Eye (tissue), 1 donor: ENCODE measurements at places on chromosomes 7 and 10.

- DNase-seq, result no peak
Measured at GRCh38 chr7:151133986-151134742, 33.3 kb downstream of the GBX1 start.

DNA sequence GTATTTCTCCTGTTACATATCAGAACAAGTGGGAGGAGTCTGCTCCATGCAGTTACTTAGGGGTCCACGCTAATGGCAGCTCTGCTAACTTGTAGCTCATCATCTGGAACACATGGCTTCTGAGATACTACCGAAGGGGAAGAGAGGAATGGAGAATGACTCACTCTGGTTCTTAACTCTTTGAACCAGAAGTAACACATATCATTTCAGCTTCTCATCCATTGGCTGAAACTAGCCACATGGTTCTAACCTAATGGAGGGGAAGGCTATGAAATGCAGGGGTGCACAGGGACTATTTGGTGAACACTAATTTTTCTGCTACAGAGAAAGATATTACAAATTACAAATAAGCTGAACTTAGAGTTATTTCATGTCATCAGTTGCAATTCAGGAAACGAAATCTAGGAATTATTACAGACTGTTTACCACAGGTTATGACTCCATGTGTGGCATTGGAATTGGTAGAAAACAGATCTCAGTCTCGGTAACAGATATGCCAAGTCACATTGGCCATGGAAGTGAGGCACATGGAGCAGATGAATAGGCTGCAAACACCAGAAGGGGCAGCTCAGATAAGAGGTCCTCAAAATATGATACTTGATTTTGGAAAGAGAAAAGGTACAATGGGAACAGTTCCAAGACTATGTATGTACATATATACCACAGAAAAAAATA is 9.4 kb upstream of the KAT6B start:
- no peak for DNase-seq

- DNase-seq, result no peak
Measured at GRCh38 chr7:96311967-96312366, 9.9 kb downstream of the SLC25A13 start.

DNA sequence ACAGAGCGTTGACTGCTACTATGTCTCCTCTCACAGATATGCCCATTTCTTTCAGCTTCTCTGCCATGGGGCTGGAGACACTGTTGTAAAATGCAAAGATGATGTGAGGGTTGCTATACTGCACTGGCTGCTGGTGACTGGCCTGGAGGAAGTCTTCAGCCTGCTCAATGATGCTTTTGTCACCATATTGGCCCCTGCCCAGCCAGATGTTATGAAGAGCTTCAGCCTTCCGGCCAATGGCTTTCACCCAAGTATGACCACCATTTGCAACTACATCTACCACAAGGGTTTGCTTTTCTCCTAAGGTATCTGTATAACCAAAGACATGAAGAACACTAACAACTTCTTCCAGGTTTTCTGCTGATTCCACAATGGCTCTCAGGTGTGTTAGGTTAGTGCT is 1.6 kb downstream of the C7orf25 start:
- no peak for DNase-seq

GRCh38 chr7:105652359-105652993 is 71.2 kb upstream of the EFCAB10 start:
- DNase-seq, result peak; percentile 88

DNA sequence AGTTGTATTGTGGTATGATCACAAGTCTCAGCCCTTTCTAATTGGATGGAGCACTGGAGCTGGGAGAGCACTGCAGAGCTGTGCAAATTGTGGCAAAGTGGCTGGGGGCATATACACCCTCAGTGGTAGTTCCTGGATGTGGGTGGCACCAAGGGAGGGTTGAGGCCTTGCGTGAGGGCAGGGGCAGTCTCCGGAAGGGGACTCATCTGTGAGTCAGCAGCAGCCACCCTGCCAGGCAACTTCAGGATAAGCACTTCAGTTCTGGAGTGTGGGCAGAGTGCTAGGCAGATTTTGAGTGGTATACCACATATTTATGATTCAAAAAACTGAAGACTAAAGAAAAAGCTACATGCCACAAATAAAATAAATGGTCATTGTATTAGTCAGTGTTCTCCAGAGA is 210.5 kb downstream of the ETV1 start:
- no peak for DNase-seq

GRCh38 chr10:10892290-10892875 is 125.3 kb upstream of the CELF2 start:
- no peak for DNase-seq

DNA sequence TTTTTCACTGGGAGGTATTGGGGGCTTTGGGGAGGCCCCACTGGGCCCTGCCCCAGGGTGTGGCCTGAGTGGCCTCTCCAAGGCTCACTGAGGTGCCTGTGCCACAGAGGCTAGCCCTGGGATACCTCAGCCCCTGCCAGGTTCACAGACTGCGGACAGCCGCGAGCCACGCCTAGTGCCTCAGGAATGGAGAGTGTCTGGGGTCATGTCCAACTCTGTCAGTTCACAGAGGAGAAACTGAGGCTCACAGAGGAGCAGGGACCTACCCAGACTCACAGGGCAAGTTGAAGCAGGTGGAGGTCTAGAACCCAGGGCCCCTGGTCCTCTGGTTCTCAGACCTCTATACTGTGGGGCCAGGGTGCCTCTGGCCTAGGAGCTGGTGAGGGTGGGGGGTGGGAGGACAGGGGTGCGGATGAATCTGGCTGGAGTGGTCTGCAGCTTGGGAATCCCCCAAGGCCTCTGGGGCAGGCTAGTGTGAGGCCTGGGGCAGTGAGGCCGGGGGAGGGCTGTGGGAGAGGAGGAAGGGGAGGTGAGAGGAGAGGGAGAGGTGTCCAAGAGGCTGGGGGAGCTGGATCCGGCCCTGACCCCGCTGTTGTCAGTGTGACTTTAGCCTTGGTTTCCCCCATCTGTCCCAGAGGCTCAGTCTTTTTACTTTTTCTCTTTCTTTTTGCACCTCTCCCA is 20.0 kb downstream of the NEURL1 start:
- DNase-seq, result no peak

DNA sequence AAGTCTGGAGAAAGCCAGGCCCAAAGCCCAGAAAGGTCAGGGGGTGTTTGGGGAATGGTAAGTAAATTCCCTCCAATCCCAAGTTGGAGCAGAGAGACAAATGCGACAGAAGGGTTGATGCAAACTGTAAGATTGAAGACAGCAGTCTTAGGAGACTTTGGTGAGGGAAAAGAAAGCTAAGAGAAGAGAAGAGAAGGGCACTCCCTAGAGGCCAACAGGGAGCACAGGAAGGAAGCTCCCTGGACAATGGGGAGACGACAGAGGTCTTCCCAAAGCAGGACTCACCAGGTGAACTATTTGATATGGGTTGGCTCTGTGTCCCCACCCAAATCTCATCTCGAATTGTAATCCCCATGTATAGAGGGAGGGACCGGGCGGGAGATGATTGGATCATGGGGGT is 151.5 kb downstream of the KIF20B start:
- DNase-seq, result no peak
